ENCODE measurements at places on chromosomes 1 and 21. TPM values are rescaled to one million over a fixed set of nuclear protein-coding genes. Genes with fewer than 3 reads are reported as not detected.

GRCh38 chr1:58943776-58944175, 159.9 kb upstream of the JUN start:
- H3K4me1 ChIP-seq, result peaks cover 24% of the 10 kb centered on the region
- DNase-seq, result no peak
- no peaks in the 10 kb centered on the region for H3K36me3 ChIP-seq
- H3K27ac ChIP-seq, result no peak overlapping the region
- no peak overlapping the region for H3K4me3 ChIP-seq
- H3K27me3 ChIP-seq, result no peaks in the 10 kb centered on the region

DNA sequence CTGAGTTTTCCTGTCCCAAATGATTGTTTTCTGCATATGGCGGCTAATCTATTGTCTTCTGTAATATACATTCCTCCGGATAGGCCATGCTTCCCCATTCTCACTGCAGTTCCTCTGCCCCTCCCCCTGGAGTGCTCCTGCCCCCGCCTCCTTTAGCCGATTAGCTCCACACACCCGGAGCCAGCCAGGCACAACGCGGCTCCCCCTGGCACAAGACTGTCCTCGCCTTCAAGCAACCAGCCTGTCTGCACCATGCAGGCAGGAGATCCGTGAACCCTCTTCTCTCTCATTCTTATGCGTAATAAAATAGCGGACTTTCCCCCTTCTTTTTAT, 18.0 kb downstream of the SERTAD4 start:
- H3K4me3 ChIP-seq, result peak overlapping the region; percentile 58
- H3K4me1 ChIP-seq, result peaks cover 27% of the 10 kb centered on the region
- H3K27me3 ChIP-seq, result peaks cover 20% of the 10 kb centered on the region
- no peak for DNase-seq
- H3K27ac ChIP-seq, result no peak overlapping the region
- H3K36me3 ChIP-seq, result no peaks in the 10 kb centered on the region

Gene APH1A
- total RNA-seq, result 129 TPM

- no peak for DNase-seq
- H3K36me3 ChIP-seq, result no peaks in the 10 kb centered on the region
- H3K27ac ChIP-seq, result no peak overlapping the region
Observed at GRCh38 chr1:162456323-162456722, 41.3 kb upstream of the UHMK1 start.

Gene LCE1A
- total RNA-seq, result not detected

DNA sequence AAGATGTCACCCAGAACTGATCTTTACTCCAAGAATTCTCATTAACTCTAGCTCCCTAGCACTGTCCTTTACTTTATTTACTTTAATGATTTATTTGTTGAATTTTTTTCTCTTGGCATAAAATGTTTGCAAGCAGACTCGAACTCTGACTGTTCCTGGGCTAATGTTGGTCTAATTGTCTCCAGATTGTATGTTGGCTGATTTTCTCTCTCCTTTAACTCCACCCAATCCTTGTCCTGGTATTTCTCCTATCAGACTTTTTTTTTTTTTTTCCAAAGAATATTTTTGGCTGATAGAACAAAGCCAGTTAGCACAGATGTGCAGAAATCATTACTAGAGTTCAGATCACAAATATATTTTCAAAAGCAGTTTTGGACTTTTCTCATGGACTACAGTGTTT, 82.6 kb downstream of the ATF6 start:
- no peak overlapping the region for H3K4me3 ChIP-seq
- H3K27ac ChIP-seq, result no peak overlapping the region
- peaks cover 46% of the 10 kb centered on the region for H3K36me3 ChIP-seq
- no peaks in the 10 kb centered on the region for H3K4me1 ChIP-seq
- H3K27me3 ChIP-seq, result no peaks in the 10 kb centered on the region

DNA sequence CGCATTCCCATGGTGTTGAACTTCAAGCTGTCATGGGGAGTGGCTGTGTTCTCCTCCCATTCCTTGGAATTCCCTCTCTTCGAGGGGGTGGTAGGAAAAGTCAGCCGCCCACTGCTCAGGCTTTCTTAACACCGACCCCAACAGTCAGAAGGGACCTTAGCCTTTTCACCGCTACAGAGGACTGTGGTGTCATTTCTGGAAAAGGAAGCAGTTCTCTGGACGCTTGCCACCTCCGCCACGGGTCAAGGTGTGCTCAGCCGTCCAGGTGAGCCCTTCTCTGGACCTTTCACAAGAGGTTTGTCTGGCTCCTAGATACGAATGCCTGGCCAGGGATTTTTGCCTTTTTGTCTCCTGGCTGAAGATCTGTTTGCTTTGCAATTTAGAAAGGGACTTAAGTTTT, 31.8 kb downstream of the CLIC6 start:
- H3K27me3 ChIP-seq, result no peaks in the 10 kb centered on the region
- H3K27ac ChIP-seq, result peak overlapping the region; percentile 24
- peak; percentile 63 for DNase-seq

DNA sequence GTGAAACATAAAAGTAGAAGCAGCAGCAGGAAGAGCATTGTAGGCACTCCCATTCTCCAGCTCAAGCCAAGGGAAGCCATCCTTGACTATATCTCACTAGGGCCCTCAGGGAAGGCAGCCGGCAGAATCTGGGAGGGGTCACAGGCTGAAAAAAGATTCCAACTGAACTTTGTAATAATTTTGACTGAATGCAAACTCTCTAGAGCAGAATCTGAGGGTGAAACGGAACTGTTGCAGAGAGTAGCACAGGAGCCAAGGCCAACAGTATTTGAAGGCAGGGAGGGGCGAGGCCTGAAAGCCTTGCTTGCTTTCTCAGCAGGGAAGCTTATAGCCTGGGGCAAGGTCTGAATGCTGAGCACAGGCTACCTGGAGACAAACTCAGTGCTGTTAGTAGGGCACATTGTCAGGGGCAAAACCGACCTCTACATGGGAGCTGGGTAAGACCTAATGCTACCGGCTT, 180.6 kb downstream of the COL24A1 start:
- no peak overlapping the region for H3K4me3 ChIP-seq
- no peaks in the 10 kb centered on the region for H3K36me3 ChIP-seq
- H3K27ac ChIP-seq, result no peak overlapping the region
- H3K27me3 ChIP-seq, result no peaks in the 10 kb centered on the region
- H3K4me1 ChIP-seq, result no peaks in the 10 kb centered on the region
- no peak for DNase-seq

DNA sequence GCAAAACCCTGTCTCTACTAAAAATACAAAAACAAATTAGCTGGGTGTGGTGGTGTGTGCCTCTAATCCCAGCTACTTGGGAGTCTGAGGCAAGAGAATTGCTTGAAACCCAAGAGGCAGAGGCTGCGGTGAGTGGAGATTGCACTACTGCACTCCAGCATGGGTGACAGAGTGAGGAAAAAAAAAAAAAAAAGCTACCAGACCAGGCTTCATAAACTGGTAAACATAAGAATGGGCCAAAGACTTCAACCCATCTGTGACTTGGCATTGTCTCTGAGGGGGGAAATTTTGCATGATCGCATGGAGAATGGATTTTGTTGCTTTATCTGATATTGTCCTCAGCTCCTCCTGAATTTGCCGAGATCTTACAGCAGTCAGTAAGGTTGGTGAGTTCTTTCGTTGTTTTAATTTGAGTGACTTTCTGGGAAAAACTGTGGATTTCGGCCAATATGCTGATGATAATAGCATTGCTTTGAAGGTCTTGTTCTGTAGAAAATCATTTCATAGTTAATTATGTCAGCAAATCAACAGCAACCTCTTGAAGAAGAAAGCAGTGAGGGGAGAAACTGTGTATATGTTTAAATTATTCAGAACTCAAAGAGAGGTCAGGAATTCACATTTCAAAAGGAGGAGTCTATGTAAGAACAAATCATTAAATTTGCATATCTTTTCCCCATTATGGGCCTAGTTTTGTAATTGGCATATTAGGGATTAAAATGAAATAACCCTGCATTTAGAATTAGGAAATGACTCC, 13.1 kb downstream of the FGGY start:
- H3K27ac ChIP-seq, result no peak overlapping the region
- no peak for DNase-seq
- H3K4me1 ChIP-seq, result no peaks in the 10 kb centered on the region
- no peak overlapping the region for H3K4me3 ChIP-seq
- no peaks in the 10 kb centered on the region for H3K36me3 ChIP-seq

Gene NECTIN4
- 6.2 TPM for total RNA-seq

- no peaks in the 10 kb centered on the region for H3K36me3 ChIP-seq
- no peak overlapping the region for H3K27ac ChIP-seq
- no peaks in the 10 kb centered on the region for H3K4me1 ChIP-seq
- no peak overlapping the region for H3K4me3 ChIP-seq
- DNase-seq, result no peak
- H3K27me3 ChIP-seq, result no peaks in the 10 kb centered on the region
Observed at GRCh38 chr1:193807208-193807607, 620.8 kb upstream of the B3GALT2 start.

DNA sequence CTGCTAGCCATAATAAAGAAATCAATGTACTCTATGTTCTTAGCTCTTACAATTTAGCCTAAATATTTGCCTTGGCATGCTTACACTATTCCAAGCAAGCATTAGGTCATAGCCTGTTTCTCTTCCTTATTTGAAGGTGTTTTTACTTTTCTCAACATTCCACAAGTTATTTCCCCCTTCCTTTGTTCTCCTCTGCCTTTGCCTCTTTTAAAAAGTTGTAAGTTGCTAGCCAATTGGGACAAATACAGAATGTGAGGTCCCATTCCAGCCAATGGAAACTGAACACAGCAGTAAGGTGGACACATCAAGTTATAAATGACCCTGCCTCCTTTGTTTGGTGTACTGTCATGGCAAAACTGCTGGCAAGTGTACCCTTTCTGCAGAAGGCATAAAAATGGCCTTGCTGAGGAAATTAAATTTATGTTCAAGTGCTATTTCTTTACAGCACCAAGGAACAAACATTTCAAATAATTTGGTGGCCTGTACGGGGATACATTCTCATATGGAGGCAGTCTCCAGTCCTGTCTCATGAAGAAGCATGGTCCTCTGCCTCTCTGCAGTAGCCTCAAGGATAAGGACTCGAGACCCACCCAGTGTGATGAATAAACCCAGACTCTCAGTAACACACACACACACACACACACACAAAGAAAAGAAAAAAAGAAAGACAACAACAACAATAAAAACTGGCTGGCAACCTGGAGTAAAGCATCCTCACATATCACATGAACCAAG, 28.8 kb upstream of the FMO1 start:
- no peaks in the 10 kb centered on the region for H3K36me3 ChIP-seq
- no peak overlapping the region for H3K4me3 ChIP-seq
- no peaks in the 10 kb centered on the region for H3K27me3 ChIP-seq

DNA sequence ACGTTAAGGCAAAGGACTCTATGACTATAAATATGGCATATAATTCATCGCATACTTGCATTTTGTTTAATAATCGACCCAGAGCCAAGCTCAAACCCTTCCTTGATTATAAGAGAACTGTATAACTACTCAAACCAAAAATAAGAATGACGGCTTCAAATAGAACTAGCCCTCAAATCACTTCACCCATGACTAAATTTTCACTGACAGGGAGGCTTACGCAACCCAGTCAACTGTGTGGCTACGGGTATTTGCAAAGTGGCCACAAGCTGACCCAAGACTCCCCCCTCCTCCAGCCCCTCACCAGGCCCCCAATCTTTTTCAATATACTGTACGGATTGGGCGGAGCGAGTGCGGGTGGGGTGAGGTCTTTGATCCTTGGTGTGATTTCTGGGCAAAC, 268.3 kb downstream of the ASTN1 start:
- H3K4me1 ChIP-seq, result peaks cover 6% of the 10 kb centered on the region
- H3K27me3 ChIP-seq, result no peaks in the 10 kb centered on the region
- no peak for DNase-seq
- H3K27ac ChIP-seq, result no peak overlapping the region

DNA sequence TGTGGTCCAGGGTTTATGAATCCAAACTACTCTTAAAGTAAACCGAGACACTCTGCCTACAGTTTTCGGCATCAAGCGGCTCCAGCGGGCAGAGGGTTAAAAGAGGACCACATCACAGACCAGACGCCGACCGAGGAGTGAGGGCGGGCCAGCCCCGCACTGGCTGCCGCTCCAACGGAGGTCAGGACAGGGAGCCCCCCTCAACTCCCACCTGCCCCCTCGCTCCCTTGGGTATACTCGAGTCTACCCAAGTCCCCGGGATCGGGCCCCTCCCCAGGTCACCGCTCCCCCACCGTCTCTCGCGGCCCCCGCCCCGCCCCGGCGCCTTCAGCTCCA, 312 bp downstream of the ARNT start:
- DNase-seq, result no peak
- H3K4me1 ChIP-seq, result peaks cover 25% of the 10 kb centered on the region
- no peaks in the 10 kb centered on the region for H3K27me3 ChIP-seq
- H3K4me3 ChIP-seq, result peak overlapping the region; percentile 90
- peaks cover 4% of the 10 kb centered on the region for H3K36me3 ChIP-seq
- H3K27ac ChIP-seq, result peak overlapping the region; percentile 93

Gene UTS2
- total RNA-seq, result not detected

DNA sequence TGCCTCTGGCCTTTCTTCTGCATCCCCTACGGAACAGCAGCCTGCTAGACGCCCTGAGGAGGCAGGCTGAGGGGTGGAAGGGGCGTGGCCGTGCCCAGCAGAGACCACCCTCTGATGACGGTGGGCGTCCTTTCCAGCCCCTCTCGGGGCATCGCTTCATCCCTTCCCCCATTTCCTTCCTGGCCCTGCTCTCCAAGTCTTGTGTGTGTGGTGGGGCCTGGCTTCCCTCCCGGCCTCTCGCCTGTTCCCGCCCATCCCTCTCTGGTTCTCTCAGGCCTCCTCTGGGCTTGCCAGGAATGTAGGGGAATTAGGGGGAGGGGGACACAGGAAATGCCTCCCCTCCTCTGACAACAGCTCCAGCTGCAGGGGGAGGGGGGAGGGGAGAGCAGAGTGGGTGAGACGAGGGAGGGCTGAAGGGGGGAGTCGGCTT, 51.1 kb downstream of the SKI start:
- DNase-seq, result peak; percentile 76
- no peak overlapping the region for H3K4me3 ChIP-seq
- peak overlapping the region; percentile 83 for H3K27ac ChIP-seq
- H3K27me3 ChIP-seq, result no peaks in the 10 kb centered on the region
- H3K4me1 ChIP-seq, result peaks cover 69% of the 10 kb centered on the region
- peaks cover 6% of the 10 kb centered on the region for H3K36me3 ChIP-seq

Data from lower lobe of right lung (tissue), 2 donors.